ENCODE measurements at places on chromosomes 6 and 20.
A peak's percentile ranks its signal among the peaks of the same experiment; 100 is the strongest.

DNA sequence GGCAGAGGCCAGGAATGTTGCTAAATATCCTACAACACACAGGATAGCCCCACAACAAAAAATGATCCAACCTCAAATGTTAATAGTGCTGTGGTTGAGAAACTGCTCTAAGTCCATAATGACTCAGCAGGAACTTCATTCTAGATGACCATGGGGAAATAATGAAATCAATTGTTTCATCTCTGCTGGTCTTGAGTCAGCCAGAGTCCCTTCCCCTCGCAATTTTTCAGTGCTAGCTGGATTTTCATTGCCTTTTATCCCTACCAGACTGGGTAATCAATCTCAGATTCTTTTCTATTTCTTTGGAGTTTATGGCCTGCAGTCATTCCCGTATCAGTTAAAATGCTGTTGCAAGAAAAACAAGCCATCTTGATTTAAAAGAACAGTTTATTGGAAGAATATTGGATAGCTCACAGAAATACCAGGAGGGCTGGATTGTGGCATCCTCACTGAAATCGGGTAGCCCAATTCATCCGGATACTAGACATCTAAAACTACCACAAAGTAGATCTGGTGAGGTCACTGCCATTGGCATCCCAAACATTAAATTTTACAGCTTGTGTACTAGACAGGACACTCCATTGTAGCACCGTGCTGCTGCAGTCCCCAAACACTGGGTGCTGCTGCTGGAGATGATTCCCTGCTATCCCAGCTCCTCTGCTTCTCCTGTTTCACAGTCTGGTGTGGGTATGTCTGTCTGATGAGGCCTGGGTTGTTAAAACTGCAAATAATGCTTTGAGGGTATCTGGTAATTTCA is 30.3 kb upstream of the POPDC3 start:
- no peak for DNase-seq

DNA sequence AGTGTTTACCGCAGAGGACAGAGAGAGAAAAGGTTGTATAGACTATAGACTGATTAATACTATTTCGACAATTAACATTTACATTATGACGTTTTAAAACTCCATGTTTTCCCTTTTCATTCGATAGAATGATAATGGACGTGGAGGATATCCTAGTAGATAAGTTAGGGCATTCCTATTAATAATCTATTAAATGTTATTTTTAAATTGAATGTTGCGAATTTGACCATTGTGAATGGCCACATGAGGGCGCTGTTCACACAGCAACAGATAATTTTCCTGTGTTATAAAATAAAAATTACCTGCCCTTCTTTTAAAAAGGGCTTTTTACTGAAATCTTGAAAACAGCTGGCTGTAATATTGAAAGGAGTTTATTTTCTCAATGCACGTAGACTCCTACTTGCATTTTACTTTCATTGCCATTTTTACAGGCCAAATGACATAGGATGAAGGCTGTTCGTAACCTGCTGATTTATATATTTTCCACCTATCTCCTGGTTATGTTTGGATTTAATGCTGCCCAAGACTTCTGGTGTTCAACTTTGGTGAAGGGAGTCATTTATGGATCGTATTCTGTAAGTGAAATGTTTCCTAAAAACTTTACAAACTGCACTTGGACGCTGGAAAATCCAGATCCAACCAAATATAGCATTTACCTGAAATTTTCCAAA is 3.3 kb downstream of the ADGRB3 start:
- peak; percentile 22 for DNase-seq

GRCh38 chr6:323730-324088 is 31.4 kb downstream of the DUSP22 start:
- DNase-seq = no peak

DNA sequence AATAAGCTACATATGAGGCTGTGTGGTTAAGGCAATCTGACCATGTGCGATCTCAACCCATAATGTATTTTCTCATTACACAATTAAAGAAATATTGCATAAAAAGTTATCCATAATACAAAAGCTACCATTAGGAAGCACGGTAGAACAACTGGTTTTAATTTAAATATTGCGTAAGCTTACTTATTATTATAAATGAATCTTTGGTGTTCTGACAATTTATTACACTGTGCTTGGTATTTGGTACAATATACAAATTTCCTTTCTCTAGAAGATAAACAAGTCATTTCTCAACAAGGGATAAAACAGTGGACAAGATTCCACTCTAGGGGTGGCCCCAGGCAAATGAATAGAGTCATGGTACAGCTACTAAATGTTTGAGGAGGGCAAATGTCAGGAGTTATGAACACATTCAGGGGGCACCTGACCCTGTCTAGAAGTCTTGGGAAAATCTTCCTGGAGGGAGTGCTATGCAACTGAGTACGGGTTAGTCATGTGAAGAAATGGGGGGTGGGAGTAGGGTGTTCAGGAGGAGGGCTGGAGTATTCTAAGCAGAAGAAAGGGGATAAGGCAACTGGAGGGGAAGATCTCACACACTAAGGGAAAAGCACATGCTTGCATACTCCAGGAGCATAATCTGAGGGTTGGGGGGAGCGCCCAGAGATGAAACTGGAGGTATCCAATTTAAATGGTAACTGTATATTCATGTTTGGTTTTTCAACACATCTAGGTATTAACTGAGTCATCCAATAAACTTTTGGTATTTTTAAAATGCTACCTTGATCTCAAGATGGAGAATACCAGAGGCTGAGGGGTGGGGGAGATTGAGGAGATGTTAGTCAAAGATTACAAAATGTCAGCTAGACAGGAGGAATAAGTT is 296.9 kb upstream of the SGK1 start:
- DNase-seq = no peak

DNA sequence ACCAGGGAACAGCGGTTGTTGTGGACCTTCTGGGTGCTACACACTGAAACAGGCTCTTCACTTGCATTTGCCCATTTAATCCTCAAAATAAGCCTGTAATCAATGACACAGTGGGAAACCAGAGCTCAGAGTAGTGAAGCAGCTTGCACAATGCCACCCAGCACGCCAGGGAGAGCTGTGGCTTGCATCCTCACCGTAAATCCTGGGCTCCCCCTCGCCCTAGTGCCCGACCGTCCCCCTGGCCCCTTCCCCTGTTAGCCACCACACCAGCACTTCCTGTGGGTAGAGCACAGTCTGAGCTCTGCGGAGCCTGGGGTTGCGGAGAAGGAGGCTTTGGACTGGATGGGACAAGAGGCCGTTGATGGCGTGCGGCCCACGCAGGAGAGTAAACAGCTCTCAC is 14.5 kb downstream of the VSTM2L start:
- no peak for DNase-seq

DNA sequence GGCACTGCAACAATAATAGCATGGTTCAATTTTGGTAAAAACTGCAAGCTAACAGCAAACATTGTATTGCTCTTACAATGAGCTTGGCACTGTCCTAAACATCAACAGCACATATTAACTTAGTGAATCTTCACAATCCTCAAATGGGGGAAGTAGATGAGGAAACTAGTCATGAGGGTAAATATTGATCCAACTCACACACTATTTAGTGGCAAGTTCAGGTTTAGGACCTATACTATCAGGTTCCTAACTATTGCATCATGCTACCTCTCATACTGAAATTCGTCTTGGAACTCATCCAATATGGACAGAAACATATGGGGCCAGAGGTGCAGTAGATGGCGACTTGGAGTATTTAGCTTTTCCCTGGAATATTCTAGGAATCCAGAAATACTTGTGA is 34.2 kb downstream of the FKBP1C start:
- no peak for DNase-seq

DNA sequence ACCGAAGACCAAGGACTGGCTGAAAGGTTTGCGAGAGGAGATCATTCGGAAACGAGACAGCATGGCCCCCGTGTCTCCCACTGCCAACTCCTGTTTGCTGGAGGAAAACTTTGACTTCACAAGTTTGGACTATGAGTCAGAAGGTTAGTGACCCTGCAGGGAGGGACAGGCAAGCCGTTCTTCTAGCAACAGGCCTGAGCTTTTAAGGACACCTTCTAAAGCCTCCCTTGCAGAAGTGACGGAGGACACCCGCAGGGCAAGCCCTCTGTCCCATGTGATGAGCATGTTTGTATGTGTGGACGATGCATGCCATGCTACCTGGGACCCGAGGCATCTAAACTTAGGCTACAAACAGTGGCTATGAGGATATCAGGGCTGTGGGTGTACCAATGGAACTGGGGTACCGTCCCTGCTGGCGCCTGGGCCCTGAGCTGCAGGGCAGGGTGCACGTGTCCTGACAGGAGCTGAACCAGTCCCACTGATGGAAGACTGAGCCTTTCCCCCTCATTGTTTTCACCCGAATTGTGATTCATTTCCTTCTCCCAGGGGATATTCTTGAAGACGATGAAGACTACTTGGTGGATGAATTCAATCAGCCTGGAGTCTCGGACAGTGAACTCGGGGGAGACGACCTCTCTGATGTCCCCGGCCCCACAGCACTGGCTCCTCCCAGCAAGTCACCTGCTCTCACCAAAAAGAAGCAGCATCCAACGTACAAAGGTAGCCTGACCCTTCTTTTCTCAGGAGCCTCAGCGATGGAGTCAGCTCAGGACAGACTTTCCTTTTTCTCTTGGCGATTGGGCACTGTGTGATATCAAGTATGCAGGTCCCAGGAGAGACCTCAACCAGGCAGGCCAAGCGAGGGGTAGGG is 84.4 kb downstream of the SERAC1 start:
- no peak for DNase-seq

DNA sequence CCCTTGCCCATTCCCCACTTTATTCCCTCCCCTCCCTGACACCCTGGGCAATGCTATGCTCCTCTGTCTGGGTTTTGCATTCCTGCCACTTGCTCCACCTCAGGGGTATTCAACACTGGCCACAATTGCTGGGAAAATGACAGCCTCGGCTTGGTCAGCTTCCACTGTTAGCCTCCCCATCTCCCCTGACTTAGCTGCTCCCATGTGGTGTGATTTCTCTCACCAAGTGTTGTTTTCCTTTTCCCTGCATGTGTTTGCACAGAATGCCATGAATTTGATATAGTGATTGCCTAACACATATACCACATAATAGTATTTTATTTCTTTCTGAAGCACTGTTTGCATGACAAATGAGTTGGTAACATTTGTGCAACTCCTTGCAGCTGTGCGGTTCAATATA is 1.4 kb upstream of the LEMD2 start:
- no peak for DNase-seq

DNA sequence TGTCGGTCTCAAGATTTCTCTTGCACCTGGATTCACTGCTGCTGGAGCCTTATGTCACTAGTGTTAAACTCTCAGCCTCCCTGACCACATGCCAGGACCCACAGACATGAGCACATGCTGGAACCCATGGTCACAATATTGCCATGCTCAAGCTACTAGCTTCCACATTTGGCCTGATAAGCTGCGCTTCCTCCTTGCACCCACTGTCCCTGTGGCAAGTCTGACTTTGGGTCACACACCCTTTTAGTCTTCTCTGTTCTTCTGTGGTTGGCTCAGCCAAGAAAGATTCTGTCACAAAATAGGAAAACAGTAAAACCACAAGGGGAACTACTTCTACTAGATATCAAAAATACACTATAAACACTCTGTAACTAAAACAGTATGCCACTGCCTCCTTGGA is 68.9 kb upstream of the HDAC2 start:
- DNase-seq = no peak

DNA sequence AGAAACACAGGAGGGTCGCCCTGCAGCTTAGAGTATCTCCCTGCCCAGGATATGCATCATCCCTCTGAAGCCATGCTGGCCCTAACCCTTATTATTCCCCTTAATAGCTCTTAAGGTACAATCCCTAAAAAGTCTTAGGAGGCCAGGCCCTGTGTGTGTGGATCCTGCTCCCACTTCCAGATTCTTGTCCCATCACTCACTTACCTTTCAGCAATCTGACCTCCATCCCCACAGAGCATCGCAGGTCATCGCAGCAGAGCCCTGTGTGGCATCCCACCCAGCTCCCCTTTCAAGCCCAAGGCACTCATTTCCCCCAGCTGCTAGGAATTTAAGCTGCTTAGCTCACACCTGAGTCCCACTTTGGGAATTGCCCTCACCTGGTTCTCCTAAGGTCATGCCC is 223.8 kb upstream of the SMLR1 start:
- no peak for DNase-seq

DNA sequence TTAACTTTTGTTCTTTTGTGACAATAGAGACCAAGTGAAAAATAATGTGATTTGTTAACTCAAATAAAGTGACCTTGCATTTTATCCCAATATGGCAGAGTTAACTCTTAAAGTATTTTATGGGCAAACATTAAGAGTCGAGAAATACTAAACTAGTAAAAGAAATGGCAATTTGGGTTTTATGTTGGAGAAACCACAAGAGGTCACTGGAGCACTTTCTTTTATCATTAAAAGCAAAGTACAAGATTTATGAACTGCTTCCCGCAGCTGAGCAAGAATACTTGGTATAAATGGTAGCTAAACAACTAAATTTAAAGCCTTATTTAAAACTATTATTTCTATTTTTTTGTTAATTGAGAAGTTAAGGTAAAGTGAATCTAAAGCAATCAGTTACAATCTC is 33.5 kb upstream of the MCM9 start:
- no peak for DNase-seq

DNA sequence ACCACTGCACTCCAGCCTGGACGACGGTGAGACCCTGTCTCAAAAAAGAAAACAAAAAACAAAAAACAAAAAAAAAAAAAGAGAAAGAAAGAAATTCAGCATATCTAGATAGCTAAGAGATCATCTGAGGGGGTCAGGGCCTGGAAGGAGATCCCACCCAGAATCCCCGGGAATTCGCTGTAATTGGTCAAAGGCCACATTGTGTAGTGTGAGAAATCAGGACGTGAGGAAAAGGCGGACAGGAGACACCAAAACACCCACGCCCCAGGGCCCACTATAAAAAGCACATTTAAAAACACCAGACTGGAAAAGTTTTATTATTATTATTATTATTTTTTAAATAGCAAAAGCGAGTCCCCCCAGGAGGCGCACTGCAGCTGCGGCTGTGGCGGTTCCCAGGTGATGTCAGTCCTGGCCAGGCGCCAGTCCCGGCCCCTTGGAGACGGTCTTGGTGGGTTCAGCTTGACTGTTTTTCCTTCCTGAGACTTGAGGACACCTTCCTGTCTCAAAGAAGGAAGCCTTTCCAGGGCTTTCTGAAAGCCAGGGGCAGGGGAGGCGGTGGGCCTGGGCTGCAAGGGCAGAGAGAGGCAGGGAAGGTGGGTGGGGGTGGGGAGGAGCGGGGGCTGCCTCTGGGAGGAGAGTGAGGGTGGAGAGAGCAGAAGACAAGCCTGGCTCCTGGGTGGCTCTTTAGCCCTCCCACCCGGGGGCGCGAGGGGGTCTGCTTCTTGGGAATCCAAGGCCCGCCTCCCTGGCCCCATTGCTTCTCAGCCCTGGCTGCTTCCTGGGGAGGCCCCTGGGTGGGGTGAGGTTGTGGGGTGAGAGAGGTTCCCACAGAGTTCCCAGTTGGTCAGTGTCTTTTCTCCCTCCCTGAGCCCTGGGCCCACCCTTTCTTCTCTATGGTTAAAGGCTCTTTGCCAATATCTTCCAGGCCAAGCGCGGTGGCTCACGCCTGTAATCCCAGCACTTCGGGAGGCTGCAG is 14.5 kb downstream of the TCF15 start:
- no peak for DNase-seq

GRCh38 chr6:14656649-14657048 is 539.1 kb downstream of the CD83 start:
- DNase-seq = no peak
